ENCODE measurements at places on chromosomes 13 and 19.

GRCh38 chr13:43300865-43301264 is 277.5 kb downstream of the DNAJC15 start:
- DNase-seq, result no peak

DNA sequence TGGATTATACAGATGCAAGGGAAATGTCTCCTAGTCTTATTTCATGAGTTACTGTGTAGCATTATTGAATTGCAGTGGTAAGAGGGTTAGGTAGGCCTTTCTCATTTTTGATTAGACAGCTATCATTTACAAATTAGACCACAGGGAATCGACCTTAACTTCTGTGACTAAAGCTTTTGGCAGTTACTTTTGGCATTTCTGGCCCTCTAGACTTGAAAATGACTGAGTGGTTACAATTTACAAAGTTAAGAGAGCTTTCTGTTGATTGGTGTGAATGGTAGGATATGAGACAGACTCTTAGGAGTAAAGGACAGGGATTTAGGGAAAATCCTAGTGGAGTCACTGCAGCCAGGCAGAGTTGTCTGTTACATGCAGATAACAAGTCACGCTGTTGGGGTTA is 86.1 kb downstream of the GGACT start:
- DNase-seq, result no peak

DNA sequence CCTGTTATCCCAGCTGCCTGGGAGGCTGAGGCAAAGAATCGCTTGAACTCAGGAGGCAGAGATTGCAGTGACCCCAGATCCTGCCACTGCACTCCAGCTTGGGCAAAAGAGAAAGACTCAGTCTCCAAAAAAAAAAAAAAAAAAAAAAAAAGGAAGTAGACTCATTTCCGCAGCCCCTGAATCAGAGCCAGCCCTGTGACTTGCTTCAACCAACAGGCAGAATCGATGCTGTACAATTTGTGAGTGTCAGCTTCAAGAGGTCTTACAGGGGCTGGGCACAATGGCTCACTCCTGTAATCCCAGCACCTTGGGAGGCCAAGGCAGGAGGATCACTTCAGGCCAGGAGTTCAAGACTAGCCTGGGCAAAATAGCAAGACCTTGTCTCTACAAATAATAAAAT is 12.8 kb downstream of the ANKRD27 start:
- DNase-seq, result no peak

- DNase-seq, result no peak
Measured at GRCh38 chr19:23403052-23403451, 7.8 kb upstream of the ZNF91 start.

GRCh38 chr13:40494946-40495620 is 171.4 kb downstream of the FOXO1 start:
- DNase-seq, result no peak

GRCh38 chr13:25873242-25873612 is 178.6 kb downstream of the SHISA2 start:
- no peak for DNase-seq

DNA sequence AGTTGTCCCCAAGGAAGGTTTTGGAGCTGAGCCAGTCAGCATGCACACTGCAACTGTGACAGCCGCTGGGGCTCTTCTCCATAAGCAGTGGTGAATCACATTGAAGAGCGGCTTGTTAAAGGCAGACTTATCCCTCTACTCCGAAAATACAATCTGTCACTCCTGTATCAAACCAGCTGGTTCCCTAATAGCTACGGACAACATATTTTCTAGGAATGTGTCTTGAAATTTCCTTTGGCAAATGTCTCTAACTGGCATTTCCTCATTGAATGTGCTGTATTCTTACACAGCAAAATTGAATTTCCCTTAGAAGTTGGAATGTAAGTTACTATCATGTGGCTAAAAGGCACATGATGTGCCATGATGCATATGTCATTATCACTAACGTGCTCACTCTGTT is 104.0 kb upstream of the GPR12 start:
- DNase-seq, result no peak

DNA sequence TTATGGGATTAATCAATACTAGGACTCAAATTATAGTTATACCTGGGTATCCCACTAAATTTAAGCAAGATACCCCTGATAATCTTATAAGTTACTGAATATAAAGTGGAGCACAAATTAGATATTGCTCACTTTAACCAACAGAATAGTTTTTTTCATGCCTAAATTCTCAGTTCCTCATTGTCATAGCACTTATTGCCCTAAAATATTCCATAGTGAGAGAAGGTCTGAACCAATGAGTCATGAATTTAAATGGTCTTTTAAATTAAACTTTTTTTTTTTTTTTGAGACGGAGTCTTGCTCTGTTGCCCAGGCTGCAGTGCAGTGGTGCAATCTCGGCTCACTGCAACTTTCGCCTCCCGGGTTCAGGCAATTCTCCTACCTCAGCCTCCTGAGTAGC is 42.4 kb downstream of the ZNF136 start:
- DNase-seq, result no peak

DNA sequence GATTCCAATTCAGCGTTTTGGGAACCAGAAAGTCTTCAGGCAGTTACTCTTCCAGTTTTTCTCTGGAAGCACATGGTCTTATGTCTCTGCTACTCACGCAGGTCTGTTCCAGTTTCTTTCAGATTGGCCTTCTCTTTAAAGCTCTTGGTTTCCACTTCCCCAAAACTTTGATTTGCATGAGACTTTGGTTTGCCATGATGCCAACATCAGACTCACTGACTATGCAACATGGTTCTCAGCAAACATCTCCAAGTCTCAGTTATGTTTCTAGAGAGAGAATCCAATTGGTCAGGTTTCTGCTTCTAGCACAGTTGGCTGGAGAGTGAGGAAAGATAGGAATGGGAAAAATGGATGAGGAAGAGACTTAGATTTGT is 3.1 kb downstream of the AKAP11 start:
- no peak for DNase-seq

DNA sequence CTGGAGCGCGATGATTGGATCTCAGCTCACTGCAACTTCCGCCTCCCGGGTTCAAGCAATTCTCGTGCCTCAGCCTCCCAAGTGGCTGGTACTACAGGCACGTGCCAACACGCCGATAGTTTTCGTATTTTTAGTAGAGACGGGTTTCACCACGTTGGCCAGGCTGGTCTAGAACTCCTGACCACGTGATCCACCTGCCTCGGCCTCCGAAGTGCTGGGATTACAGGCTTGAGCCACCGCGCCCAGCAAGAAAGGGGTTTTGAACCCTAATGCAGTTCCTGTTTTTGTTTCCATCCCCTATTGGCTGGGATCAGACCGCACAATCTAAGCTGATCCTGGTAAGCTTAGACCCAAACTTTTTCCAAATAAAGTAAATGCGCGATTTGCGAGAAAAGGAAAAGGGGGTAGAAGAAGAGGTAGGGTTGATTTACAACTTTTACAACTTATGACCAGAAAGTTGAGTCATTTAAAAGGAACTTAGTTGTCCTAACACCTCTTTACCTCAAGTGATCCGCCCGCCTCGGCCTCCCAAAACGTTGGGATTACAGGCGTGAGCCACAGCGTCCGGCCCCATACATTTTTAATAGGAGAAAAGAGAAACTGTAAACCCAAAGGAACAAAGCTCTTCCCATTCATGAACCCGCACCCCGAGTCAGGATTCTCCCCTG is 764 bp downstream of the ZNF626 start:
- peak; percentile 11 for DNase-seq

DNA sequence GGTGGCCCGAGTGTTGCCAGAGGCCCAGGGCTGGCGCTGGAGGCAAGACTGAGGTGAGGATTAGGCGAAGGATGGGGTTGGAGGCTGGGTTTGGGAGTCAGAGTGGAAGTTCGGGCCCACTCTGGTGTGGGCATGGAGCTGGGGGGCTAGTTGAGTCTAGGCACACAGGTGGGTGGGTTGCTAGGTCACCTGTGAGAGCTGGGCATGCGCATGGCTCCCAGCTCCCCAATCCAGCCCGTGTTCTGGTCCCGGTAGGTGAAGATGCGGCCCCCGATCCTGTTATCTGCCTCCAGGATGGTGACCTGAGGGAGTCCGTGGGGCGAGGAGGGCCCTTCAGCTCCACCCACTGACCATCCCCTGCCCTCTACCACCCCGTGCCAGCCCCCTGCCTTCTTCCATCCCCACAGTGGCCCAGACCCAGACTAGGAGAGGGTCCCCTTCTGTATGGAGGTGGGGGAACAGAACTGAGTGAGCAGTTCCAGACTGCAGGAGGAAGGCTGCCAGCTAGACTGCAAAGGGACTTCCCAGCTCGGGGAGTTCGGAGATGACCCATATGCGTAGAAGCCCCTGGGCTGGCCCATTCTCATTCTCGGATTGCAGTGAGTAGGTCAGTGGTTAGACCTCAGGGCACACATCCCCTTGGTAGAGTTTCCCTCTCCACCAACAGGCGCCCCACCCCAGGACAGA is 1.7 kb downstream of the IL4I1 start:
- DNase-seq, result no peak

- peak; percentile 46 for DNase-seq
Measured at GRCh38 chr13:73467125-73467524, 408.3 kb downstream of the KLF5 start.

- no peak for DNase-seq
Measured at GRCh38 chr19:782185-782877, 14.9 kb upstream of the PTBP1 start.

- DNase-seq, result peak; percentile 84
Measured at GRCh38 chr13:104315606-104316005, 1249.4 kb upstream of the SLC10A2 start.

DNA sequence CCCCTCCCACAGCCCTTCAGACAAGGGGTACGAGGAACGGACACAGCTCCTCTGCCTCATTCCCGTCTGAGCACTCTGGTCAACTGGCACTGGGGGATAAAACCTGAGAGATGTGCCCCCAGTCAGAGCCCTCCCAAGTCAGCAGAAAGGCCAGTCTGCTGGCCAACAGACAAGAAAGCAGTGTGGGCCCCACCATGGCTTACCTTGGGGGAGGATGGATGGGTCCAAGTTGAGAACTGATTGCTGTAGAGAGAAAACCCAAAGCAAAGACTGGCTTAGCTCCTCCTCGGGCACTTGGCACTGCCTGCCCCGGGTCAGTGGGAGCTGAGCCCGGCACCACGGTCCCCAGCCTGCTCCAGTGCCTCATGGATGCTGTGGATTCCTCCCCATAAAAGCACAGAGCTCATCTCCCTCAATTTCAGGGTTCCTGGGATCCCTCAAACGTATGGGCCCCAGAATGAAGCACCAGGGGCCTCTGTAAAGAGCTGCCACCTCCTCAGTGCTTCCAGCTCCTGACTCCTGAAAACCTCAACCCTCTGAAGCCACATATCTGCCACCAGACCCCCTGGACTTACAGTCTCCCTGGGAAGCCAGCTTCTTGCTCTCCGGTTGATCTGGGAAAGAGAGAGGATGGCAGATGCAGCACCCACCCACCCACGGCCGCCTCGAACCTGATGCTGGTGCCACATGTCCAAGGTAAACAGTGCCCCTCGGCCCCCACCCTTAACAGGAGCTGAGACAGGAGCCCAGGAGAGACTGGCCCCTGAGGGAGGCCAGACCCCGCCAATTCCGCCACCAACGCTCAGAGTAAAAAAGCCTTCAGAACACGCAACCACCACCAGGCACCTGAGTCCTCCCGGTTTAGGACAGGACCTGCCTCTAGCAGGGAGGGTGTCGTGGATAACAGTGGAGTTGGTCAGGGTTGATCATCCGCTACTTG is 3.3 kb downstream of the KHSRP start:
- no peak for DNase-seq

DNA sequence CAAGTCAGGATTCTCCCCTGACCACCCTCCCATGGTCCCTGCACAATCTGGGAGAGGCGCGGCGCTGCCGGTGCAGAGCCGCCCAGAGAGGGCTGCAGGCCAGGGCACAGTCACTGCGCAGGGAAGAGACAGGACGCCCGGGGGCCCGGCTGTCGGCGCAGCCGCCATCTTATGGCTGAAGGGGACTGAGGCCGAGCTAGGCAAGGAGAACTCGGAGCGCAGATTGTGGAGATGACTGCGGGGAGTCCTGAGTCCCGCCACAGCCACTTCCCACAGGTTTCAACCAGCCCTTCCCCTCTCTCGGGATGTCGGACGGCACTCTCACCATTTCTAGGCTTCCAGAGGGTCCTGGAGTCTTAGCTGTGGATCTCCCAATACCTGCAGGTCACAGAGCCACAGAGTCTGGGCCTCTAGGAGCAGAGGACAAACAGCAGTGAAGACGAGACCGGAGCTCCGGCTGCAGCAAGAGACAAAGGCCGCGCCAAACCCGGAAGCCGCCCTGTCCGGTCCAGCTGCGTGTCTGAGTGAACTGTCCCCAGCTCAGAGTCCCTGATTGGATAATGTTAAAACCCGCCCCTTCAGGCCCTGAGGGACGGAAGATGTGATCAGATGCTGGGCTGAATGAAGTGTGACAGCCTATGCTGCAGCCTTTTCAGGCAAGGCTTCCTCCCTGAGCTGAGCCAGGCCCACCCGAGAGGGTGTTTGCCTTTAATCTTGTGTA is at the start of gene ZNF708:
TSS of gene ZNF708 (minus strand) at position 526 of the 721 bp plus-strand sequence. CDS start at position 328, 198 bp downstream.
- DNase-seq, result peak; percentile 90

DNA sequence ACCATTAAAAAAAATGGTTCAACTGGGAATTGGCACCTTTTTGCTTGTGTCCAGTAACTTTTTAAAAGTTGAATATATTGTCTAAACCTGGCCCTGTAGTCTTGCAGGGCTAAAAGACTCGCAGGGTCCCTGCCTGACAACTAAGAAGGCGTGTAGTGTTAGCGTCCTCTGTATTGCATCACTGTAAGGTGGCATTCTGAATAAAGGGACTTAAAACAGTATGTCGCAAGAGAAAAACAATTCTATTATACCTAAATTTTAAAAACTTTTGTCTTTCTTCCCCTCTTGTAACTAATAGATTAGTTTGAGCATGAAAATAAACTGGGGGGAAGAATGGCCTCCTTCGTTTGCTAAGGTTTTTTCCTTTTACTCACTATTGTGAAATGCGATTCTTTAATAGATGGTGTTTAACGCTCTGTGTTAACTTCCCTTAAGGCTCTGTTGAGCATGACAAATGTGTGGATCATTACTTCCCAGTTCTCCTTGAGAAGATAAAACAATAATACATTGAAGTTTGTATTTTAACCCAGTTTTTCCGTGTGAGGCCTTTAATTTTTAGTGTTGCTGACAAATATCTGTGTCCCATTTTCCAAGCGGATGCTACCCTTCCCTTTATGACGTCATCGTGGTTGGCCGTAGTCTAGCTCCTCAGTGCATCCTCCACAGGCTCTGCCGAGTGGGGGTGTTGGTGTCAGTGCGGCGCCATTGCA is 134.6 kb downstream of the KATNAL1 start:
- DNase-seq, result no peak

GRCh38 chr13:72435251-72435650 is 292.2 kb downstream of the MZT1 start:
- DNase-seq, result no peak

DNA sequence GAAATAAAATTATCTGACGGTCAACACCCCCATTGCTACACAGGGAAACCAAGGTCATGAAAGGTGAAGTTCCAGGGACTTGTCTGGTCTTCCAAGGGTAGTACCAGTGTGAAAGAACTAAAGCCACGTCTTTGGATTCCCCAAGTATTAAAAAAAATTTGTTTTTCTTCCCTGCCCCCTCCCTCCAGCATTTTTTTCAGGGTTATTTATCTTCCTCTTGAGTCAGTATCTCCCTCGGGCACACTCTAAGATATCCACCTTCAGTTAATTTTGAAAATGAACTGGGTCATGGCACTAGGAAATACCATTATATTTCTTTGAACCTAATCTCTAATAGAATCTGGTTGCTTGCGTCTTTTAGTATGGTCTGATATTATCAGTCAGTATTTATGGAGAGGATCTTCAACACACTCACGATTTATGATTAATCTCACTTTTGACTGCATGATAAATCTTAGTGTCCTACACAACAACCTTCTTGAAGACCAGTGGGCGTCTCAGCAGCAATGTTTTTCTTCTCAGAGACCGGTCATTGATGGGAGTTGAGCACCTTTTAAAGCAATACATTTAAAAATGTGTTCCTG is 9.1 kb downstream of the ATP8A2 start:
- no peak for DNase-seq

Measured in mammary epithelial cell (primary cell).